Nucleus accumbens (tissue), 56 donors: ENCODE measurements at places on chromosomes 3 and 15.

GRCh38 chr3:122725106-122725505 is 44.5 kb downstream of the PARP14 start:
- DNase-seq = no peak

DNA sequence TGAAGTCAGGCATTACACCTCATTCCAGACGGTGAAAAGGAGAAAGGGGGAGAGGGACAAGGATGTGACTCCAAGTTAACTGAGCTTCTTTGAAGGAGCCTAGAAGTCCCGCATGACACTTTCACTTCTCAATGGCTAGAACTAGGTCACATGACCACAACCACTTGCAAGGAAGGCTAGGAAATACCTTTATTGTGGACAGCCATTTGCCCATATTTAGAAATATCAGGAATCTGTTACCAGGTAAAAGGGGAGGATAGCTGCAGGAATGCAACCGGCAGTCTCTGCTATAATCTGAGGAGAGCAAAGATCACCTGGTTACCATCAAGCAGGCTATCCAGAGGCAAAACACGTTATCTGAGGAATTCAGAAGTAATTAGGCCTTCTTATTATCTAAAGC is 28.9 kb upstream of the PXYLP1 start:
- DNase-seq = no peak

DNA sequence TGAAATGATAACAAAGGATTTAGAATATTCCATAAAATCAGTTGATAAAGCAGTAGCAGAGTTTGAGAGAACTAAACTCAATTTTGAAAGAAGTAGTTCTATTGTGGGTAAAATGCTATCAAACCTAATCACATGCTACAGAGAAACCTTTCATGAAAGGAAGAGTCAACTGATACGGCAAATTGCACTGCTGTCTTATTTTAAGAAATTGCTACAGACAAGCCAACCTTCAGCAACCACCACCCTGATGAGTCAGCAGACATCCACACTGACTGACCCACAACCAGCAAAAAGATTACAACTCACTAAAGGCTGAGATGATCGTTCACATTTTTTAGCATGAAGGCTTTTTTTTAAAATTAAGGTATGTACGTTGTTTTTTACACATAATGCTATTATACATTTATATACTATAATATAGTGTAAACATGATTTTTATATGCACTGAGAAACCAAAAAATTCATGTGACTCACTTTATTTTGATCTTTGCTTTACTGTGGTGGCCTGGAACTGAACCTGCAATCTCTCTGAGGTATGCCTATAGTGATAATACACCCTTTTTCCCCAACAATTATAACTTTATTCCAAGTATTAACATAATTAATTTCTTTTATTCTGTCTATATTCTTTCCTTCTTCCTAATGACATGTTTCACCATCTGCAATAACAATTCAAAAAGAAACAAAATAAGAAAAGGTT is 109.9 kb downstream of the TBC1D5 start:
- no peak for DNase-seq

GRCh38 chr15:100250176-100250800 is 91.5 kb downstream of the ADAMTS17 start:
- DNase-seq = no peak

DNA sequence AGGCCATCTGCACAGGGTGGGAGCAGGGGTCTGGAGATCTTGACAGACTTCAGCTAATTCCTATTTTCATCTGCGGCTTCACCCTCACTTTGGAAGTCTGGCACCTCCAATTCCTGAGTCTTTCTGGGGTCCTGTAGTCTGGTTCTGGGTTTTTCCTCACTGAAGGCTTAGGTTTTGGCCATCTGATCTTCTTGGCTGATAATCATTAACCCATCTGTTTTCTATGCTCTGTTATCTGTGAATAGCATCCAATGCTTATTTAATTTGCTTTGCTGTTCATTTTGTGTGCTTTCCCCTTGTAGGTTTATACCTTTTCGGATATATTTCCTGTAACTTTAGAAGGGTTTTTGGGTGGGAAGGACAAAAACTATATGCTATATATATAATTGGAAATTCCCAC is 17.6 kb downstream of the TATDN2 start:
- DNase-seq = no peak

- DNase-seq = no peak
Observed at GRCh38 chr3:168284728-168285127, 189.0 kb upstream of the GOLIM4 start.

- no peak for DNase-seq
Observed at GRCh38 chr15:33654860-33655259, 313.4 kb upstream of the CHRM5 start.

GRCh38 chr3:106758459-106758858 is 618.8 kb upstream of the CCDC54 start:
- DNase-seq = no peak

GRCh38 chr3:71060536-71060935 is 523.0 kb downstream of the FOXP1 start:
- no peak for DNase-seq

- no peak for DNase-seq
Observed at GRCh38 chr15:95840004-95840403, 490.5 kb upstream of the NR2F2 start.

- DNase-seq = no peak
Observed at GRCh38 chr3:148950806-148951205, 40.5 kb upstream of the GYG1 start.

- no peak for DNase-seq
Observed at GRCh38 chr3:196165850-196166249, 45.4 kb downstream of the ZDHHC19 start.

GRCh38 chr3:143222505-143222904 is 102.9 kb downstream of the CHST2 start:
- no peak for DNase-seq

DNA sequence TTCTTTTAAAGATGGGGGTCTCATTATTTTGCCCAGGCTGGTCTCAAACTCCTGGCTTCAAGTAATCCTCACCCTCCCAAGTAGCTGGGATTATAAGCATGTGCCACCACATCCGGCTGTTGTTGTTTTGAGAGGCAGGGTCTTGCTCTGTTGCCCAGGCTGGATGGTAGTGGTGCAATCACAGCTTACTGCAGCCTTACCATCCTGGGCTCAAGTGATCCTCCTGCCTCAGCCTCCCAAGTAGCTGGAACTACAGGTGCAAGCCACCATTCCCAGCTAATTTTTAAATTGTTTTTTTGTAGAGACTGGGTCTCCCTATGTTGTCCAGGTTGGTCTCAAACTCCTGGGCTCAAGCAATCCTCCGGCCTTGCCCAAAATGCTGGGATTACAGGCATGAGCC is 105.5 kb downstream of the SENP2 start:
- no peak for DNase-seq

- DNase-seq = no peak
Observed at GRCh38 chr3:30620402-30621360, 14.3 kb downstream of the TGFBR2 start.

GRCh38 chr3:127156338-127157050 is 36.4 kb upstream of the PRR23E start:
- DNase-seq = no peak

GRCh38 chr3:29609328-29609811 is 328.5 kb downstream of the RBMS3 start:
- DNase-seq = no peak

DNA sequence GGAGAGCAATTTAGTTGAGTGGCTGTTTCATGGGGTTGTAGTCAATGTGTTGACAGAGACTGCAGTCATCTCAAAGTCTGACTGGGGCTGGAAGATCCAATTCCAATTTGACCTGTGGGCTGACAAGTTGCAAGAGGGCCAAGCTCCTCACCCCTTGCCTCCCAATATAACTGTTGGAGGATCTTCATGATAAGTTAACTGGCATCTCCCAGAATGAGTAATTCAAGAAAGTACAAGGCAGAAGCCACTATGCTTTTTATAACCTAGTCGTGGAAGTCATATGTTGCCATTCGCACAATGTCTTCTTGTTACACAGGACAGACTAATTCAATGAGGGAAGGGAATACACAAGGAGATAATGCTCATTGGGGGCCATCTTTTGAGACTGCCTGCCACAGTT is 29.1 kb downstream of the GPR15 start:
- DNase-seq = no peak

DNA sequence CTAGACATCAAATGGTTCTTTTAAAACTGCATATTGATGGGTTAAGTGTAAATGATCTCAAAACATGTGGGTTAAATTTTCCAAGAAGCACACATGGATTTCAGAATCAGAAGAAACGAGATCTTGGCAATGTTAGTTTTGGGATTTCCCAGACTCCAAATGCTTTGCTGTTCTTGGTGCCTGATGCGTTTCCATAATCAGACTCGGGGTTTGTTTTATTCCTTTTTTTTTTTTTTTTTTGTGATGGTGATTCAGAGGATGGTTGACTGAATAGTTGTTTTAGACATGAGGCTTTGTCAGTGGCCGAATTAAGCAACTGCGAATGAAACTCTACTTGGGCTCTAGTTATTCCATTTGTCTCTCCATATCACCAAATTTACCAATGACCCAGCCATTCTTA is 52.2 kb upstream of the FAM98B start:
- DNase-seq = no peak

GRCh38 chr3:61008153-61008997 is 242.9 kb downstream of the FHIT start:
- DNase-seq = no peak

GRCh38 chr15:80582816-80583423 is 112.2 kb upstream of the ABHD17C start:
- no peak for DNase-seq

GRCh38 chr15:76368122-76368621 is 31.6 kb downstream of the ISL2 start:
- DNase-seq = no peak

DNA sequence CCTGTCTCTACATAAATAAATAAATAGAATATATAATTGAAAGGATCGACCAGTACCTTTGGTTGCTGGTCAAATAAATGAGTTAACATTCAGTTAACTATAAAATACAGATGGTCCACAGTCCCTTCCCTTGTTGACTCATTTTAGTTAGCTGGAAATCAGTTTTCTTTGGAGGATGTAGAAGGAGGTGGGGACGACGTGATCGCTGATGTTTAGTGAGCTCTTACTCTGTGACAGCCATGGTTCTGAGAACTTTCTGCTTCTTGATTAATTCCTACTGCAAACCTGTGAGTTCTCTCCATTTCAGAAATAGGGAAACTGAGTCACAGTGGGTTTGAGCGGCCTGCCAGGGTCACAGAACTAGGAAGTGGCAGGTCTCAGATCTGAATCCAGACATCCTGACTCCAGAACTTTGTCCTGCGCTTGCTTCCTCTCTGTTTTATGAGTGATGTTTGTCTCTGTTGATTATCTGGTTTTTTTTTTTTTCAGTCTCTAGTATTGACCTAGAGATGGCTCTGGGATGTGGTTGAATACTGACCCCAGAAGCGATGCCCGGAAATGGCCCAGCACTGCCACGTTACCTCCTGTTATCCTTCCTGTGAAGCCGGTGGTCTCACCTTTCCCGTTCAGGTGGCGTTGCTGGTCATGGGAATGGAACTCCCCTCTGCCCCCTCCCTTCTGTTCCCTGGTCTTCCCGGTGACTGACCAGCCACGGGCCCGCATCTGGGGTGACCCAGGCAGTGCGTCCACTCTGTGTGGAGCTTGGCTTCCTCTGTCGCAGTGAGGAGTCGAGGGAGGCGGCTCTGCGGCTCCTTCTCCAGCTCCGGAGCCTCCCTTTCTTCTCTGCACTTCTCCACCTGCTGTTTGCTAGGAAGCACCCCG is 18.2 kb downstream of the SYNM start:
- DNase-seq = no peak

- DNase-seq = no peak
Observed at GRCh38 chr15:94856267-94856854, 625.0 kb downstream of the MCTP2 start.

- no peak for DNase-seq
Observed at GRCh38 chr3:121976727-121977126, 45.3 kb downstream of the ILDR1 start.

DNA sequence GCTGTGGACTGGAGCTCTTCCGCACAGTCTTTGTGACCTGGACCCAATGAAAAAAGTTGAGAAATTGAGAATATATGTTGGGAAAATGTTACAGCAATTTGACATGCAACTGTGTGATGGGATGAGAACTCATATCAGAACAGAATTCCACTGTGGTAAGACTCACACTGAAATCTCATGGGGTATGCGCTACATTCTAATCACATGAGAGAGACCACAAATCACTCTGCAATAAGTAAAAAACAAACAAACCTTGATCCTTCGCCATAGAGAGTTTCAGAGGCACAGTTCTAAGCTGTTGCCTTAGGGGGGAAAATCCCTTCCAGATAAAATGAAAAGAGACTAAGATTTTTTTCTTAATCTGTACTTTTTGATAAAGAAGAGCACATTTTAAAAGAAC is 37.3 kb downstream of the LMCD1 start:
- no peak for DNase-seq

GRCh38 chr3:123750659-123751420 is 133.3 kb downstream of the MYLK start:
- DNase-seq = no peak

DNA sequence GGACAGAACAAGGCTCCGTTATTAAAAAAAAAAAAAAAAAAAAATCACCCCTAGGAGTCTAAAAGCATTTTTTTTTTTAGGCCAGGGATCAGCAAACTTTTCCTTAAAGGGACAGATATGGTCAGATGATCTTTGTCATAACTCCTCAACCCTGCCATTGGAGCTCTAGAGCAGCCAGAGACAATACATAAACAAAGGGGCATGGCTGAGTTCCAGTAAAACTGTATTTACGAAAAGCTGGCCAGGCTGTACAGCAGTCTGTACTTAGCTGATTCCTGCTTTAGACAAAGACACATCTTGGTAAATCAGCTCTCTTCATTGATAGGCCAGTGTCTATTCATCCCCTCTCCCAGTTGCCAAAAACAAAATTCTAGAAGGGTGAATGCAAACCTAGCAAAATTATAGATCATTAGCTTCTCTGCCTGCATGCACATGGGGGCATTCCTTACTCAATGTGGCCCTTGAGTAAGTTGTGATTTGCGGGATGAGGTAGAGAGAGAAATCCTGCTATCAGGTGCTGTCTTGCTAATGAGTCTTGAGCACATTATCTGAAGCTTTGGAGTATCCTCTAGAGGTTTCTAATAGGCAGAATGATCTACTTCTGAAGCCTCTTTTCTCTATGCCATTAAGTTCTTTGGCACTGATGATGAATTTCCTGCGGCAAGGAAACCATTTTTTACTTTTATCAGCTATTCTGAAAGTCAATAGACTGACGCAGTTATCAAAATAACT is 35.2 kb downstream of the SENP8 start:
- DNase-seq = no peak
